ENCODE measurements at places on chromosomes 16 and 17. TPM values are rescaled to one million over a fixed set of nuclear protein-coding genes. Genes with fewer than 3 reads are reported as not detected.

KLHL10 gene
- polyA plus RNA-seq, result not detected

HSPB9 gene
- polyA plus RNA-seq, result not detected

CBLN1 gene
- not detected for polyA plus RNA-seq

ZG16 gene
- not detected for polyA plus RNA-seq

OTOP3 gene
- not detected for polyA plus RNA-seq

UMOD gene
- not detected for polyA plus RNA-seq

DNA sequence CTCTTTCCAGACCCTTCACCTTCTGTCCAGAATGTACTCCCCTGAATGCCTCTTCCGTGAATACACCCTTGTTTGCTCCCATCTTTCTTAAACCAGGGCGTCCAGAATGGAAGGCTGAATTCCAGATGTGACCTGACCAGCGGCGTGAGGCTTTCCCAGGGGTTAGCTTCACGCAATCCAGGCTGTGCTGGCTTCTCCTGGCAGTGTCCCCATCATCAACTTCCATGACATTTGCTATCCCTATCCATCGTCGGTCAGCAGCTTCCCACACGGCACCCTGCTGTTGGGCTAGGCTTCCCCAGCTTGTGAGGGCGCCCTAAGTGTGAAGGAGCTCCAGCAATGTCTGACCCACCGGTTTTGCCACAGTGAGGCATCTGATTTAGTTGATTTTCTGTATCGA, 339.8 kb upstream of the TNRC6C start:
- DNase-seq, result no peak

GRCh38 chr17:56902348-56902747, 11.5 kb downstream of the TRIM25 start:
- DNase-seq, result no peak

DNA sequence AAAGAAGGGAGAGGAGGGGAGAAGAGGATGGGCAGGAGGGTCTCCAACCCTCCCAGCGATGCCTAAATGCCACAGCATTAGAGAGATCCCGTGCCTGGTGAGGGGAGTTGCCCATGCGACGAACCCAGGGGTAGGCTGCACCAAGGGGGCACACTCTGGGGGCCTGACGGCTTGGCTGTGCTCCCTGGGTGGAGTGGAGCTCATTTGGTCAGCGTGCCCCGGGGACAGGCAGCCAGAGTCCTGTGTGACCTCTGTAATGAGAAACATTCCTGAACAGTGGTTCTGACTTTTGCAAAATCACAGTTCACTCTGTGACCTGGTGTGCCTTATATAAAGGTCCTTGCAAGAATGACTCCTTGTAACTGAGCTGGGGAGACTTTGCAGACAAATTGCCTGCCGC, 205.0 kb upstream of the N4BP1 start:
- DNase-seq, result no peak

GRCh38 chr17:4768298-4768697, 3.4 kb upstream of the TM4SF5 start:
- DNase-seq, result no peak

DNA sequence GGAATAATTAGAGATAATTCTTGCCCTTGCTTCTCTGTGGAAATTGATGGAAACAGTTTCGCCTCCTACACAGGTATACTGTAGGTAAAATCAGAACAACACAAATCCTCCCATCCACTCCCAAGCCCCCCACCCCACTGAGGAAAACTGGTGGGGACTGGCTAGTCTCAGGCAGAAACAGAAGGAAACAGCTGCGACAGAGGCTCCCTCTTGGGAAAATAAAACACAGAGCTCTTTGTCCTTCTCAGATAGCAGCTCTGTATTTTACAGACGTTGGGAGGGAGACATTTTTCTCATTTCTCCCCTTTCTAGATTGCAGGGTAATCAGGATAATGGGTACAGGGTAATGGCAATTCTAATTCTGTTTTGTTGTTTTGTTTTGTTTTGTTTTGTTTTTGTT, 1.1 kb downstream of the SLFN13 start:
- no peak for DNase-seq

GRCh38 chr17:50565402-50566350, 5.2 kb downstream of the CACNA1G start:
- DNase-seq, result no peak

Measured in naive B cell (primary cell).